ENCODE measurements at places on chromosomes 12 and 14. TPM values are rescaled to one million over a fixed set of nuclear protein-coding genes. Genes with fewer than 3 reads are reported as not detected.

GRCh38 chr14:21101802-21102413 is 1.0 kb downstream of the TMEM253 start:
- peak overlapping the region; percentile 36 for H3K27ac ChIP-seq
- no peaks in the 10 kb centered on the region for H3K27me3 ChIP-seq
- H3K4me1 ChIP-seq, result peaks cover 44% of the 10 kb centered on the region
- DNase-seq, result no peak
- no peak overlapping the region for H3K4me3 ChIP-seq
- H3K36me3 ChIP-seq, result no peaks in the 10 kb centered on the region

- peak overlapping the region; percentile 51 for H3K4me3 ChIP-seq
- H3K36me3 ChIP-seq, result no peaks in the 10 kb centered on the region
- DNase-seq, result peak; percentile 75
- no peaks in the 10 kb centered on the region for H3K27me3 ChIP-seq
Observed at GRCh38 chr14:53963320-53964227, 6.9 kb upstream of the BMP4 start.

- H3K4me3 ChIP-seq, result no peak overlapping the region
- H3K27me3 ChIP-seq, result no peaks in the 10 kb centered on the region
- no peak for DNase-seq
- H3K27ac ChIP-seq, result no peak overlapping the region
Observed at GRCh38 chr14:56145965-56146364, 27.8 kb downstream of the PELI2 start.

DNA sequence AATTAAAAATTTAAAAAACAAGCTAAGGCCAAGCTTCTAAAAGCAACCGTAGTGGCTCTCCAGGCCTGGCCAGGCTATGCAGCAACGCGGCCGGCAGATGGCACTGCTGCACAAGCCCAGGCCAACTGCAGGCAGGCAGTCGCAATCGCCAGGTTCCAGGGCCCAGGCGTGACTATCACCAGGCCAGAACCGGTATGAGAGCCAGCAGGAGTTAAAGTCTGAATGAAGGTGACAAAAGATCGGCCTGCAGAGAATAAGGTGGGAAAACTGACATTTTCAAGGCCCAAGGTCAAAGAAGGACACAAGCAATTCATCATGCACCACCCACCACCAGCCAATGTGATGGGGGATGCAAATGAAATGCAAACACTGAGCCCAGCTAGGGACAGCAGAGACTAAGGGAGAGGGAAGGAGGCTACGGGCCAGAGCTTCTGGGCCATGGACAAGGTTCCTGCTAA is 43.6 kb upstream of the ANO2 start:
- H3K4me3 ChIP-seq, result no peak overlapping the region
- H3K27ac ChIP-seq, result no peak overlapping the region
- no peaks in the 10 kb centered on the region for H3K27me3 ChIP-seq
- no peaks in the 10 kb centered on the region for H3K4me1 ChIP-seq

DNA sequence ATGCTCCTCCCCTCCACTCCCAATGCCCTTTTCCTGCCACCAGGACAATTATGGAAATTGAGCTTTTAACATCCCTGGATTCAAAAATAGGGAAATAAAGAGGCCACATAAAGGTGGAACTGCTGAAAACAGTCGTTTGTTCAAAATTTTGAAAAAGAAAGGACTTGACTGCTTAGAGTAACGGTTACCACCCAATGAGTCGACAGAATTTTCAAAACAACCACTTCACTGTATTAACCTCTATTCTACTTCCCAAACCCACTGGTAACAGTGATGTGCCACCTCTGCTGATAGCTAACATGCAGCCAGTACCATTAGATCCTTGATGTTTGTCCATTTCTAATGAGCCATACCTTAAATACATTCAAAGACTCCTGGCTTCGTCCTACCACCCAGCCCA is 4.9 kb downstream of the ST8SIA1 start:
- H3K27me3 ChIP-seq, result no peaks in the 10 kb centered on the region
- DNase-seq, result no peak
- no peak overlapping the region for H3K4me3 ChIP-seq
- H3K36me3 ChIP-seq, result no peaks in the 10 kb centered on the region
- peaks cover 5% of the 10 kb centered on the region for H3K4me1 ChIP-seq
- H3K27ac ChIP-seq, result no peak overlapping the region

DNA sequence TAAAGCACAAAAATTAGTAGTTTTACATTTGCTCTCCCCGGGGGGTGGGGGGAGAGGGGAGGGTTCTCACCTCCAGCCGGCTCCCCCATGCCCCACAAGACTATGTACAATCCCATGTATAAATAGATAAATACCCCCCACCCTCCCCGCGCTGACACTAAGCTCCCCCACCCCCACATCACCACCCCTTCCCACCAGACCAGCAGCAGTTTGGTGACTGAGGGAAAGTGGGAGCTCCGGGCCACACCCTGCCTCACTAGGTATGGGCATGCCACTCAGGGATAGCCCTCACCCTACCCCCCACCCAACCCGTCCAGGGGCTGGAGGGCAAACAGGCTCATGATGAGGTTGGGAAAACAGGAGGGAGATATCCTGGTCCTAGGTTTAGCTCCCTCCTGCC is 1.9 kb upstream of the PRKAG1 start:
- DNase-seq, result peak; percentile 28
- no peaks in the 10 kb centered on the region for H3K27me3 ChIP-seq
- H3K36me3 ChIP-seq, result no peaks in the 10 kb centered on the region
- H3K4me3 ChIP-seq, result no peak overlapping the region
- H3K4me1 ChIP-seq, result 0 out of 2 replicates have a peak, but pooled peaks cover 4% of the 10 kb centered on the region
- no peak overlapping the region for H3K27ac ChIP-seq

GRCh38 chr12:109714141-109714912 is 702 bp downstream of the FAM222A start:
- no peak overlapping the region for H3K27ac ChIP-seq
- peak; percentile 85 for DNase-seq
- H3K4me1 ChIP-seq, result peaks cover 27% of the 10 kb centered on the region
- no peaks in the 10 kb centered on the region for H3K36me3 ChIP-seq
- no peaks in the 10 kb centered on the region for H3K27me3 ChIP-seq
- peak overlapping the region; percentile 80 for H3K4me3 ChIP-seq

DNA sequence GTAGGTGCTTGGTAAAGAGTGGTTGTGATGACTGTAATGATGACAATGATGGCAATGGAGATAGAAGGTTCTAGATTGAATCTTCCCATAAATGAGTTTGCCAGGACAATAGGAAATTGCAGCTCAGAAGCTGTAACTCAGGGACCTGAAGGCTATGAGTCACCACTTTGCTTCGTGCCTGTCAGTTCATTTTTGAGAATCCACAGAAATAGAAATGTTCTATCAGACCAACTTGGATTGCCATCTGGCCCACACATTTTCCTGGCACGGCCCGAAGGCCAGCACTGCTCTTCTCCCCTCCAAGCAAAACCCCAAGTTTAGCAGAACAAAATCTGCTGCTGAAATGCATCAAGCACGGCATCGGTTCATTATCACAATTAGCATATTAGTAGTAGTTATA is 1127.0 kb downstream of the BCL11B start:
- no peaks in the 10 kb centered on the region for H3K4me1 ChIP-seq
- no peak overlapping the region for H3K27ac ChIP-seq
- no peak for DNase-seq
- H3K4me3 ChIP-seq, result no peak overlapping the region
- H3K27me3 ChIP-seq, result no peaks in the 10 kb centered on the region

DNA sequence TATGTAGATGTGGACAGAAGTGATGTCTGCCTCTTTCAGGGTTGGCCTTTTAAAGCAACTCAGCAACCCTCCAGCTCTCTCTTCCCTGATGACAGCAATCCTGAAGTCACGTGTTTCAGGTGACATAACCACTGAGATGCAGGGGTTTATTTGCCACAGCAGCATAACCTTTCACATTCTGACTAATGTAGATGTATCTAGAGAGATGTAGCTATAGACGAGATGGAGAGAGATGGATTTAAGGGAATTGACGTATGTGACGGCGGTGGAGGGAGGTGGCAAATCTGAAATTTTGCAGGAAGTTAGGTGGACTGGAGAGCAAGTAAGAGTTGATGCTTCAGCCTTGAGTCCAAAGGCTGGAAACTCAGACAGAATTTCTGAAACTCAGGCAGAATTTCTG is 126.0 kb downstream of the ZFP36L1 start:
- H3K27me3 ChIP-seq, result no peaks in the 10 kb centered on the region
- DNase-seq, result no peak
- H3K36me3 ChIP-seq, result no peaks in the 10 kb centered on the region
- H3K4me1 ChIP-seq, result peaks cover 10% of the 10 kb centered on the region
- no peak overlapping the region for H3K4me3 ChIP-seq

The ZFHX2 gene
- 1.4 TPM for total RNA-seq

The PLEKHD1 gene
- total RNA-seq, result 0.50 TPM

The CLEC6A gene
- not detected for total RNA-seq

The CCDC198 gene
- total RNA-seq, result 0.66 TPM

The KRT7 gene
- total RNA-seq, result 13.9 TPM

The CNTN1 gene
- not detected for total RNA-seq

The TAMALIN gene
- 3.7 TPM for total RNA-seq
